ENCODE measurements at places on chromosomes 4 and X.

GRCh38 chr4:22428441-22428840, 87.4 kb downstream of the ADGRA3 start:
- DNase-seq = no peak

DNA sequence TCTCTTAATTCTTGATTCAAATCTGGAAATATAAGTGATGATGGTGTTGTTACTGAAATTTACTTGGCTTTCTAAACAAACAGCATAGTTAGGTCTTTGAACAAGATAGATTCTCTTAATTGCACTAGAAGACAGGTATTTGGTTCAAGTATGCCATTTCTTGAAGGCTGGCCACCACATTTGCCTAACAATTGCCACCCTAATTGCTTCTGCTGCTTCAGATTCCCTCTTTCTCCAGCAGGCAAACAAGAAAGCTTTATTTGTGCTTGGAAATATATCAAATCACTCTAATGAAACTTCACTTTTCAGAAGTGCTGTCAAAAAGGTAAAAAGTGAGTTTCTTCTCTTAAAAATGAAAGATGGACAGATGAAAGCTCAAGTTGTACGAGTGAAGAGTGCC, 418.6 kb downstream of the INPP4B start:
- DNase-seq = no peak

- DNase-seq = no peak
Observed at GRCh38 chr4:69066945-69067344, 29.3 kb upstream of the UGT2B7 start.

DNA sequence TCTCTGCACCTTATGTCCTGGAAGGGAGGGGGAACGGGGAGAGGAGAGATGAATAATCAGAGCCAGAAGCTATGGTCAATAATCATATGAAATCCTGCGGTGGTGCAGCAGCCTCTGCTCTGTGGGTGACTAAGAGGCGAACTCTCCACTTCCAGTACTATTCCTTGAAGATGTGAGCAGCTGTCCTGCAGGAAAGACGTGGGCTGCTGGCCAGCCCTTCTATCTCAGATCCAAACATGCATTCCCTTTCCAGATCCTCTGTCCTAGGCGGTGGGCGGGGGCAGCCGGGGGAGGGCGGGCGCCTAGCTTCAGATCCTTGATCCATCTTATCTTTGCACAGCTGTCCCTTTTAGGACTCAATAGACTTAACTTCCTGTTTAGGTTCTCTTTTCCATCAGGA, 34.5 kb downstream of the SPINK2 start:
- DNase-seq = no peak

- no peak for DNase-seq
Observed at GRCh38 chr4:148162991-148163390, 279.2 kb downstream of the NR3C2 start.

DNA sequence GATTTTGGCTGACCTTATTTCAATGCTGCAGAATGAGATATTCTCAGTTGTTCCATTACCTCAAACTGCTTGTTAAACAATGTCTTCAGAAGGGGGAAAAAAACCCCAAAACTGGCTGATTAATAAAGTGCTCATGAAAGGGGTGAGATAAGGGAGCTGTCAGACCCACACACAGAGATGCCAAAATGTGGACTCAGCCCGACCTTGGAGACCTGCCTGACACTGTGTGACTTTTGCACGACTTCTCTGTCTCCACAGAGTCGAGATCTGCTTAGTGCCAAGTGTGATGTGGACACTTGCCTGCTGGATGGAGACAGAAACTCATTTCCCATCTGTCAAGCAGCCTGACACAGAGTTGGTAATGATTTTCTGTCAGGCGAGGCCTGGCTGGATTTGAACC, 31.5 kb downstream of the REELD1 start:
- DNase-seq = peak; percentile 66

- DNase-seq = no peak
Observed at GRCh38 chr4:88021824-88022223, 14.4 kb downstream of the PKD2 start.

DNA sequence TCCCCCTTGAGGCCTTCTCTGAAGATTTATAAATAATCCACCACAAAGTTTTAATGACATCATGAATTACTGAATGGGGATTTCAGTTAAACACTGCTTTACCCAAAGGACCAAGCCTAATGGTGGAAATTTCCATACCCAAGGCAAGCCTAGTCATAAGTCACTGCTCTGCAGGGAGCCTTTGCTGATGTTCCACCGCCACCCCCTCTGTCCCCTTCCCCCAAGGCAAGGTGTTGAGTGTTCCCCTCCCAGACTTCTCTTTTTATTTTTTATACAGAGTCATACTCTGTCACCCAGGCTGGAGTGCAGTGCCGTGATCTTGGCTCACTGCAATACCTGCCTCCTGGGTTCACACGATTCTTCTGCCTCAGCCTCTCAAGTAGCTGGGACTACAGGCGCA, 76.4 kb upstream of the FUNDC1 start:
- DNase-seq = no peak

DNA sequence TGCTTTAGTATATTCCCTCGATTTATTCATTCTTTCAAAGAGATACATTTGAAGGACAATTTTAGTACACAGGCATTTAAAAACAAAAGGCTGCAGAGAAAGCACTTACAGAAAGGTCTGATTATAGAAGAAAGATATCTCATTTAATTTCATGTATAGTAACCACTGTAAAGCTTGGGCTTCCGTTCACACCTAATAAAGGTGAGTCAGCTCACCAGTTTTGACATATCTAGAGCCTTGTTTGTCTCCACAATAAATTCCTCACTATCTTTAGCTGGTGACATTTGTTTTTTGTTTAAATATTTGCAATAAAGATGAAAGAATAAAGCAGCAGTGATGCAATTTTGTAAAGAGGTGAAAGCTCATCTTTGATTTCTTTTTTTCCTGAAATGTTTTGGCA, 1.1 kb upstream of the EPHA5 start:
- no peak for DNase-seq

GRCh38 chrX:132467026-132467425, 21.8 kb downstream of the MBNL3 start:
- no peak for DNase-seq

- DNase-seq = no peak
Observed at GRCh38 chrX:9293051-9293496, 171.8 kb upstream of the TBL1X start.

DNA sequence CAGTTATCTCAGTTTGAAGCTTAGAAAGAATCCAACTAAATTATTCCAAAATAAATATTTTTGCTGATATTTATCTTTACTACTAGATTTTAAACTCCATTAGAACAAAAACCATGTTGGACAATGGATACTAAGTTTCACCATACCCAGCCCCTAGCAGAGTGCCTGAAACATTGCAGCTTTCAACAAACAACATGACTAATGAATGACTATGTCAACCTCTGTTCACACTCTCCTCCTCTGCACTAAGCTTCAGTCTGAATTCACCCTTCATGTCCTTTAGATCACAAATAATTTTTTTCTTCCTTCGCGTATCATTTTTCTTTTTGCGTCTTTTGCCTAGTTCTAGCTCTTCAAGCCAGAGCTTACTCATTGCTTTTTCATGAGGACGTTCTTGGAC, 315.2 kb downstream of the PCDH10 start:
- DNase-seq = no peak

- DNase-seq = no peak
Observed at GRCh38 chr4:102312417-102312816, 32.9 kb downstream of the SLC39A8 start.

DNA sequence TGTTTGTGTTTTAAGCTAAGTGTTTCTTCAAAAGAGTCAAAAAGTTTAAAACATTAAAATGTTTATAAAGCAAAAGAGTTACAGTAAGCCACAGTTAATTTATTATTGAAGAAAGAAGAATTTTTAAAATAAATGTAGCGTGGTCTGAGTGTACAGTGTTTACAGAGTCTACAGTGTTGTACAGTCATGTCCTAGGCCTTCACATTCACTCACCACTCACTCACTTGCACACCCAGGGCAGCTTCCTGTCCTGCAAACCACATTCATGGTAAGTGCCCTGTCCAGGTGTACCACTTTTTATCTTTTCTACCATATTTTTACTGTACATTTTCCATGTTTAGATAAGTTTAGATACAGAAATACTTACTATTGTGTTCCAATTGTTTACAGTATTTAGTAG, 239.7 kb upstream of the AGA start:
- DNase-seq = no peak

GRCh38 chr4:124167602-124168001, 544.9 kb downstream of the ANKRD50 start:
- DNase-seq = peak; percentile 75

DNA sequence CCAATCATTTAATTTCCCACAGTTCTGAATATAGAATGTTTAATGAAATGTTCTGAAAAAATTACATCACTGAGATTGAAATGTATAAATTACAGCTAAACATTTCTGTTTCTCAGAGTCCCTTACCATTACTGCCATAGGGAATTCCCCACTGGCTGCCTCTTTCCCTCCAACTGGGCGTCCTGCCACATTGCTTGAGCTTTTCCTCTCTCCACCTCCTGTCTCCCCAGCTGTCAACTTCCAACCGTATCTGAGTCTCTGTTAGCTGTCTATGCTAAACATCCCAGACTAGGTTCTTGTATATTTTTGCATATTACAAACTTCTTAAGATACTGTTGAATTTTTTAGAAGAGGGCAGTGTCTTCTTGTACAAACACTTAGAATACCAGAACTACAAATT, 407.3 kb upstream of the SLIT2 start:
- no peak for DNase-seq
